ENCODE measurements at places on chromosomes 1 and 21.
A peak's percentile ranks its signal among the peaks of the same experiment; 100 is the strongest.

- H3K4me3 ChIP-seq: no peak overlapping the region
- no peaks in the 10 kb centered on the region for H3K4me1 ChIP-seq
- no peak for DNase-seq
These were observed 230.8 kb downstream of the BARHL2 start for GRCh38 chr1:90486134-90486824.

DNA sequence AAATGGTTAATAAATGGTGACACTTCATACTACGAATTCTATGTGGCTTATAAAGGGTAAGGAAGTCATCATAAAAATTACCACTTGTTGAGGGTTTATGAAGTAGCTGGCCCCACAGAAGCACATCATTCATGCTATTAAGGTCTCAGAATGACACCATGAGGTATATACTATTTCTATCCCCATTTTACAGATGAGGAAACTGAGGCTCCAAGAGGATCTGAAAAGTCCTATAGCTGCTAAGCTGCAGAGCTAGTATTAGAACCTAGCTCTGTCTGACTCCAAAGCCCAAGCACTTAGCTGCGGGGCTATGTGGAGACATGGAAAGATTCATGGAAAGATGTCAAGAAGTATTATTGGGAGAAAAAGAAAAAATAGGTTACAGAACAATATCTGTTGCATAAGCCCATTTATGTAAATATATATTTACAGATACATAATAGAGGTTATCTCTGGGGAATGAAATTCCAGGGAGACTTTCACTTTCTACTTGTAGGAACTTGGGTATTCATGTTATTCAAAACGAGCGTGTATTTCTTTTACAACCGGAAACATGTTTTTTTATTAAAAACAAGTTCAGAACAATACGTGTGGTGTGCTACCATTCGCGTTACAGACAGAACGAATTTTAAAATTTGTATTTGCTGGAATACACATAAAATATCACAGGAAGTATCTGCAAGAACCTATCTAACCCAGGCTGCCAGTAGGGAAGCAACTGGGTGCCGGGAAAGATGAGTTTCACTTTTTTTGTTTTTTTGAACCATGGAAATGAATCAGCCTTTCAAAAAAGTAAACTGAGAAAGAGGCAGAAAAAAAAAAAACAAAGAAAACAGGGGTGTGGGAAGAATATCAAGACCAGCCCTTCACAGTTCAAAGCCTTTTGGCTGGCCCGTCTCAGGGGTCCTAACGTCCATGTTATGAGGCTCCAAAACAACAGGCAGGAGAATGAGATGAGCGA lies 13.4 kb downstream of the SPOCD1 start:
- DNase-seq: peak; percentile 64
- H3K27ac ChIP-seq: no peak overlapping the region
- H3K36me3 ChIP-seq: no peaks in the 10 kb centered on the region

GRCh38 chr1:82785268-82785790 lies 984.6 kb downstream of the ADGRL2 start:
- no peak overlapping the region for H3K4me3 ChIP-seq
- H3K36me3 ChIP-seq: no peaks in the 10 kb centered on the region
- H3K4me1 ChIP-seq: no peaks in the 10 kb centered on the region
- H3K27ac ChIP-seq: no peak overlapping the region
- no peak for DNase-seq

GRCh38 chr1:154865442-154866256 lies 4.4 kb downstream of the KCNN3 start:
- DNase-seq: no peak
- H3K4me3 ChIP-seq: no peak overlapping the region
- no peak overlapping the region for H3K27ac ChIP-seq

- H3K4me3 ChIP-seq: no peak overlapping the region
- no peak overlapping the region for H3K27ac ChIP-seq
- H3K27me3 ChIP-seq: no peaks in the 10 kb centered on the region
- no peaks in the 10 kb centered on the region for H3K4me1 ChIP-seq
- no peaks in the 10 kb centered on the region for H3K36me3 ChIP-seq
- DNase-seq: no peak
These were observed 53.2 kb upstream of the C1orf87 start for GRCh38 chr1:60126723-60127122.

GRCh38 chr1:21260405-21261125 lies 29.7 kb downstream of the ECE1 start:
- no peaks in the 10 kb centered on the region for H3K27me3 ChIP-seq
- H3K36me3 ChIP-seq: peaks cover 54% of the 10 kb centered on the region
- H3K4me1 ChIP-seq: peaks cover 57% of the 10 kb centered on the region

DNA sequence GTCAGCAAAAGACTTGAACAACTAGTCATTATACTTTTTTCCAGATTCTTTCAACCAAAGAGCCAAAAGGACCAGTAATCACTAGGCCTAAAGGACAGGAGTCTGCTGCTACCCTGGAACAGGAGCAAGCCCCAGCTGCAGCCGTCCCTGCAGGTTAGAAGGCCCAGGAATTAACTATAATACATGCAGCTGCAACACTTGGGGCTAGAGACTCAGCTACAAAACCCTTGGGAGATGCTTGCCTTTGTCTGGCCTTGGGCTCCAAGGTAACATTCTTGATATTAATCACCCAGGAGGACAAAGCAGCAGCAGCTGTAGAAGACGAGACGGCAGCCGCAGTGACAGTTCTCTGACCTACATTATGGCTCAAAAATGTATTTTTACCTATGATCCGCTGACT lies 841.2 kb upstream of the ADGRL4 start:
- no peaks in the 10 kb centered on the region for H3K4me1 ChIP-seq
- H3K27me3 ChIP-seq: no peaks in the 10 kb centered on the region
- H3K27ac ChIP-seq: no peak overlapping the region
- H3K4me3 ChIP-seq: no peak overlapping the region
- no peak for DNase-seq

- H3K36me3 ChIP-seq: peaks cover 8% of the 10 kb centered on the region
- H3K4me3 ChIP-seq: no peak overlapping the region
- DNase-seq: no peak
- H3K27me3 ChIP-seq: no peaks in the 10 kb centered on the region
These were observed 258.7 kb upstream of the DMRTA2 start for GRCh38 chr1:50681931-50682330.

DNA sequence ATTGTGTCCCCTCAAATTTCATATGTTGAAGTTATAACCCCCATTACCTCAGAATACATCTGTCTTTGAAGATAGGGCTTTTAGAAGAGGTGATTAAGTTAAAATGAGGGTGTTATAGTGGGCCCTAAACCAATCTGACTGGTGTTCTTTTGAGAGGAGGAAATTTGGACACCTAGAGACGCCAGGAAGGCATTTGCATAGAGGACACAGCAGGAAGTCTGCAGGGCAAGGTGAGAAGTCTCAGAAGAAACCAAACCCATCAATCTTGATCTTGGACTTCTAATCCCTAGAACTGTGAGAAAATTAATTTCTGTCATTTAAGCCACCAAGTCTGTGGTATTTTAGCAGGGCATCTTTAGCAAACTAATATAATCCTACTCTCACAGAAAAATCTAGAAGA lies 13.0 kb downstream of the GOLPH3L start:
- H3K27ac ChIP-seq: no peak overlapping the region
- H3K36me3 ChIP-seq: peaks cover 23% of the 10 kb centered on the region
- no peaks in the 10 kb centered on the region for H3K4me1 ChIP-seq
- no peak overlapping the region for H3K4me3 ChIP-seq
- no peak for DNase-seq

DNA sequence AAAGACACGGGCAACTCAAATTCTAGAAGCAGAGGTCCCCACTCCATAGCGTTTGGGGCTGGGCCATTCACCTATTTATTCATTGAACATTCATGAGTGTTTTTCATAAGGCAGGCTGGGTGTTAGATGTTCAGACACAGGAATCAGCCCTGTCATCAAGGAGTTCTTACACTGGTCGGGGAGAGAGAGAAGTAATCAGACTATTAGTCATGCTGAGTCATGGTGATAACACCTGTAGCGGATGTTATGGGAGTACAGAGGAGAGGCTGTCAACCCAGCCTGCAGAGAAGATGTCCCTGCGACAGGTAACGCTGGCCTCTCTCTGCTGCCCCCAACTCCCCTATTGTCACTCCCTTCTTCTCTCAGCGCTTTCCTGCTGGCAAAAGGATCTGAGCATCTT lies 17.2 kb downstream of the LY9 start:
- DNase-seq: peak; percentile 66
- H3K27ac ChIP-seq: no peak overlapping the region
- H3K4me1 ChIP-seq: no peaks in the 10 kb centered on the region
- no peak overlapping the region for H3K4me3 ChIP-seq
- H3K27me3 ChIP-seq: no peaks in the 10 kb centered on the region

GRCh38 chr1:246856371-246856770 lies 75.4 kb downstream of the AHCTF1 start:
- DNase-seq: no peak
- H3K4me1 ChIP-seq: no peaks in the 10 kb centered on the region
- H3K27ac ChIP-seq: no peak overlapping the region
- H3K27me3 ChIP-seq: no peaks in the 10 kb centered on the region

- H3K36me3 ChIP-seq: peaks cover 33% of the 10 kb centered on the region
- H3K4me3 ChIP-seq: no peak overlapping the region
- H3K27ac ChIP-seq: no peak overlapping the region
- peaks cover 4% of the 10 kb centered on the region for H3K4me1 ChIP-seq
- DNase-seq: no peak
These were observed 64.5 kb upstream of the SCCPDH start for GRCh38 chr1:246659594-246660140.

GRCh38 chr1:235642011-235642942 lies 7.3 kb downstream of the GNG4 start:
- no peak for DNase-seq
- no peak overlapping the region for H3K4me3 ChIP-seq
- peaks cover 4% of the 10 kb centered on the region for H3K27me3 ChIP-seq
- H3K4me1 ChIP-seq: no peaks in the 10 kb centered on the region
- H3K36me3 ChIP-seq: no peaks in the 10 kb centered on the region

- no peaks in the 10 kb centered on the region for H3K36me3 ChIP-seq
- no peak for DNase-seq
- H3K27ac ChIP-seq: no peak overlapping the region
- H3K4me3 ChIP-seq: no peak overlapping the region
- peaks cover 26% of the 10 kb centered on the region for H3K27me3 ChIP-seq
- H3K4me1 ChIP-seq: peaks cover 27% of the 10 kb centered on the region
These were observed 42.8 kb upstream of the DMBX1 start for GRCh38 chr1:46446646-46447498.

- peaks cover 98% of the 10 kb centered on the region for H3K36me3 ChIP-seq
- peaks cover 91% of the 10 kb centered on the region for H3K4me1 ChIP-seq
- H3K4me3 ChIP-seq: no peak overlapping the region
These were observed 23.9 kb downstream of the MEF2D start for GRCh38 chr1:156476501-156477298.

DNA sequence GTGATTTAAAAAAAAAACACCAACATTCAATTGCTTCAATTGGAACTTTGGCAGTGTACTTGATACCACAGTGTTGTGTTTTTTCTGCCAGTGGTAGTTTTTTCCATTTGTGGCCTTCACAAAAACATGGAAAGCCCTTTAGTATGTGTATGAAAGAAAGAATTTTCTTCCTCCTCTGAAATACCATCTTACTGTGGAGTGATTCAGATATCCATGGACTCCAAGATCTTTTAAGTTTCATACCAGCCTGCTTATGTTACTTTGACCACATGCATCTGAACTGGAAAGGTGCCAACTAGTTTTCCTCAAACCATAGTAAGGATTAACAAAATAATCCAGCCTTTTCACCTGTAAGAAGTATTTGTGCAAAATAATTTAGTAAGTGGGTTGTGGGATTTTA lies 3.4 kb downstream of the PPP2R5A start:
- no peak for DNase-seq
- H3K4me1 ChIP-seq: peaks cover 70% of the 10 kb centered on the region
- no peaks in the 10 kb centered on the region for H3K36me3 ChIP-seq
- H3K4me3 ChIP-seq: peak overlapping the region; percentile 78

DNA sequence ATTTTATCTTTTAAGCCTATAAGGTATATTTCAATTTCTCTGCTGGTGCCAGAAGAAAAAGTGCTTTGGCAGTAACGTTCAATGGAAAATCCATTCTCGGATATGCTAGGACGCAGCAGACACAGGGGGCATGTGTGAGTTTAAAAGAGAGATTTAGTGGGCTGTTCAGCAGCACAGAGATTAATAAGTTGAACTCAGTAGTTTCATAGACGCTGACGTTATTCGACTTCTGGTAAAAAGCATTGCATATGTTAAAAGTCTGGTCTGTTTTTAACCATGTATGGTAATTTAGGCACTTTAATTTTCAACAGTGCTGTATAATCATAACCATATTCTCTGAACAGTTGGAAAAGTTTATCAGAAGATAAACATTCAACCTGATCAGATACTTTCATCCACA lies 99.6 kb downstream of the ATP6V1G3 start:
- no peaks in the 10 kb centered on the region for H3K27me3 ChIP-seq
- no peaks in the 10 kb centered on the region for H3K4me1 ChIP-seq
- no peak for DNase-seq

DNA sequence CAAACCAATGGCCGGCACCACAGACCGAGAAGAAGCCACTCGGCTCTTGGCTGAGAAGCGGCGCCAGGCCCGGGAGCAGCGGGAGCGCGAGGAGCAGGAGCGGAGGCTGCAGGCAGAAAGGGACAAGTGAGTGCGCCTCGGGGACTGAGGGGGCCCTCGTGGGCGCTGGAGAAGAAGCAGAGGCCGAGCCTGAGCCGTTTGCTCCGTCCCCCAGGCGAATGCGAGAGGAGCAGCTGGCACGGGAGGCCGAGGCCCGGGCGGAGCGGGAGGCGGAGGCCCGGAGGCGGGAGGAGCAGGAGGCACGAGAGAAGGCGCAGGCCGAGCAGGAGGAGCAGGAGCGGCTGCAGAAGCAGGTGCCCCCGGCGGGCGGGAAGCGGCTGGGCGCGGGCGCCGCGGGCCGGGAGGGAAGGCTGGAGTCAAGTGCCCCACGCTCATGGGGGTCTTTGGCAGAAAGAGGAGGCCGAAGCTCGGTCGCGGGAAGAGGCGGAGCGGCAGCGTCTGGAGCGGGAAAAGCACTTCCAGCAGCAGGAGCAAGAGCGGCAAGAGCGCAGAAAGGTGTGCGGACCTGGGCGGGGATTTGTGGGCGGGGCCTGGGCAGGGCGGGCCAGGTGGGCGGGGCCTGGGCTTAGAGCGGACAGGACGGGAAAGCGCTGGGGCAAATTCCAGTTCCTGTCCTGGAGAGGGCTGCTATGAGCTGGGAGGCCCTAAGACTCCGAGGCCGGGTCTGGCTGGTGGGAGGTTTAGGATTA lies 22.7 kb downstream of the MAP7D1 start:
- peaks cover 49% of the 10 kb centered on the region for H3K4me1 ChIP-seq
- H3K4me3 ChIP-seq: no peak overlapping the region
- no peak for DNase-seq
- peaks cover 70% of the 10 kb centered on the region for H3K36me3 ChIP-seq
